ENCODE measurements at places on chromosomes 4 and X. TPM values are rescaled to one million over a fixed set of nuclear protein-coding genes. Genes with fewer than 3 reads are reported as not detected.

SCRG1 gene
- total RNA-seq, result 8.3 TPM

APLN gene
- total RNA-seq, result 1.2 TPM

GNRHR gene
- not detected for total RNA-seq

MAP3K15 gene
- 0.14 TPM for total RNA-seq

EDA gene
- total RNA-seq, result 0.23 TPM

MAGED4 gene
- total RNA-seq, result 53.1 TPM

GSX2 gene
- total RNA-seq, result not detected

PSMD10 gene
- total RNA-seq, result 96.1 TPM

JADE3 gene
- 6.2 TPM for total RNA-seq

ZAR1 gene
- total RNA-seq, result not detected

MAGEA2 gene
- total RNA-seq, result not detected

TTC29 gene
- total RNA-seq, result not detected

CENPI gene
- total RNA-seq, result 15.8 TPM

TRPC3 gene
- total RNA-seq, result 0.30 TPM

CFAP97 gene
- 34.7 TPM for total RNA-seq

FGF13 gene
- total RNA-seq, result not detected

SMR3B gene
- not detected for total RNA-seq

ADGRL3 gene
- 0.32 TPM for total RNA-seq

PNCK gene
- total RNA-seq, result 0.59 TPM

CSAG1 gene
- not detected for total RNA-seq

SCML2 gene
- total RNA-seq, result 0.59 TPM

PAGE2B gene
- not detected for total RNA-seq

NDST3 gene
- total RNA-seq, result 2.4 TPM

KIF4A gene
- 1.2 TPM for total RNA-seq

TLR6 gene
- total RNA-seq, result 1.8 TPM

All from smooth muscle cell of the umbilical artery (primary cell).